NCI-H510A treated with DMSO at 0.1 percent for 48 hours (cell line): ENCODE measurements at places on chromosomes 7 and 10.

GRCh38 chr10:115129752-115130151 is 36.6 kb downstream of the ATRNL1 start:
- DNase-seq: peak; percentile 81

DNA sequence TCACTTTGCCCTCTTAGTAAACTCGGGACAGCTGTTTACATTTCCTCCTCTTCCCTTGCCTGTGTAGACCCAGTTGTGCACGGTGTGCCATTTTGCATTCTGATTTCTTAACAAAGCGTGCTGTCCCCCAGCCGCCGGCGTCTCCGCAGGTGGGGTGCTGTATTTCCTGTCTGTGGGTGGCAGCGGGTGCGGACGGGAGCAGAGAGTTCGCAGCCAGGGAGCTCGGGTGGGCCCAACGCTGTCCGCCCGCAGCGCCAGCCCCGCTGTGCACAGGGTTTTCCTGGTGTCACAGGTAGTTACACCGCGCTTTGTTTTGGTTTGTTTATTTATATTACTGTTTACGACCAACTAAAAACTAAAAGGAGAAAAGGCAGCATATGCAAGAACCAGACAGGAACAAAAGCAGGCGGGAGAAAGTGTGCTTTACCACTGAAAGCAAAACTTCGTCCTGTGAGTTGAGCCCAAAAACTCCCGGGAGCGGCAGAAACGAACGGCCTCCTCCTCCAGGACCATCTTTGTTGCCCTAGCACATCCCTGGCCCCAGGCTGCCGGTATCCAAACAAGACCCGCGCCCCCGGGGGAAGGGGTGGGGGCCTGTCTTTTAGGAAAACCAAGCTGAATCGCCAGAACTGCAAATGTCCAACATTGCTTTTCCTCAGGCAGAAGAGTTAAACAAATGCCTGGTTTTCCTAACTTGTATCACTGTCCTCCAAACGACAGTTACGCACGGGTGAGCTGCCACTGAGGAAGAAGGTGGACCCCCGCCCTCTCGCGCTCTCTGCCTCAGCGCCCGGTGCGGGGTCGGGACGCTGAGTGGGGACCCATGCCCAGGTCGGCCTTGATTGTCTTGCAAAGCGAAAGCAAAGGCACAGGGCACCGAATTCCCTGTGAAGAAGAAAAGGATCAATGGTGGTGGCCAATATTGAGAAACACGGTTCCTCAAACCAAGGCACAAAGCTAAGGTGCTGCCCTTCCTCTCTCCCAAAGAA is 45.9 kb upstream of the DRGX start:
- no peak for DNase-seq

DNA sequence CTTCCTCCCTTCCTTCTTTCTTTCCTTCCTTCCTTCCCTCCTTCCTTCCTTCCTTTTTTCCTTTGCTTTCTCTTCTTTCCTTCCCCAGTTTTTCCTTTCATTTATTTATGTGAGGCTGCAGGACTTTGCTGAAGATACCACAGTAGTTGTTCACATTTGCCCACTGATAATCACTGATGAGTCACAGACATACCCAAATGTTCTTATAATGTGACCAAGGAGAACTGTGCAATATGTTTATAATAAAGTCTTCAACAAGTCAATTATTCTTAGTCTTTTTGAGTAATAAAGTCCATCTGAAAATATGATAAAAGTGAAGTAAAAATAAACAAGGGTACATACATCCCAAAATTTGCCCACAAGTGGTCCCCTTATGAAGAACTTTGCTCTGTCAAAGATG is 159.7 kb downstream of the GNAI1 start:
- DNase-seq: no peak

GRCh38 chr10:124032971-124033886 is 60.2 kb downstream of the CHST15 start:
- DNase-seq: no peak

DNA sequence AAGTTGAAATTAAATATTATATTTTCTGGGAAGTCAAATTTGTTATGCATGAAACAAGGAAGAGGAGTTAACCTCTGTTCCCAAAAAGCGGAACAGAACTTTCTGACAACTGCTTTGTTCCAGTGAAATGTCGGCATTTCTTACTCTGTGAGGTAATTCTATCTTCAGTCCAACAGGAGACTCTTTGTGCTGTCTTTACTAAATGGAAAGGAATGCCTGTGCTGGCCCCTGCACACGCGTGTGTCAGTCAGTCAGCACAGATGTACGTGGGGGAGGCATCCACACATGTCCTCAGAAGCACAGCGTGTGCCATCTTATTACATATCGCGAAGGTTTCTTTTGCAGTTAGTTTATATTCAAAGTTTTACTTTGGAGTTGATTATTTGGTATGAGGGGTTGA is 37.5 kb downstream of the NET1 start:
- DNase-seq: no peak

DNA sequence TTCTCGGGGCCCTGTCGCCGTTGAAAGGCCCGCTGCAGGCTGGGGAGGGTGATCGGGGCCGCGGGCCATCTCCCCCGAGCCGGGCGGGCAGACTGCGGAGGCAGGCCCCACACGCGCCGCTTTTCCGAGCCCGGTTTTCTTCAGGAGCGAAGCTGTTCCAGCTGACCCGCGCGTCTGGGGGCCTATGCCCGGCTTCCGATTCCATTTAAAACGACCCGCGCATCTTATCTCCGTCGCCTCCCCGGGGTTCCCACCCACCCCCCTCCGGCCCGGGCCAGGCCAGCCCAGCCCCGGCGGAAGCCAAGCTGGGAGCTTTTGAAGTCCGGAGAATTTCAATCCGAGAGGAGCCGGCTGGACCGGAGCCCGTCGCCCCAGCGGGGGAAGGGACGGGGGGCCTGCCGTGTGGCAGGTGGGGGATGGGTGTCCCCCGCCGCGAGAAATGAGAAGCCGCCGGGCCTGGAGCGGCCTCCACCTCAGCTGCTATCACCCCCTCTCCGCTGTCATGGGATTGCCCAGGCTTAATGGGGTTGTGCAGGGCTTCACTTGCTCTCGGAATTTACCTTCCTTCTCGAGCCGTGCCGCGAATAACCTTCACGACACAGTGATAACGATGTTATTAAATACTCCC is 3.1 kb upstream of the EVX1 start:
- DNase-seq: no peak

GRCh38 chr7:49488573-49488972 is 284.9 kb upstream of the VWC2 start:
- DNase-seq: no peak

DNA sequence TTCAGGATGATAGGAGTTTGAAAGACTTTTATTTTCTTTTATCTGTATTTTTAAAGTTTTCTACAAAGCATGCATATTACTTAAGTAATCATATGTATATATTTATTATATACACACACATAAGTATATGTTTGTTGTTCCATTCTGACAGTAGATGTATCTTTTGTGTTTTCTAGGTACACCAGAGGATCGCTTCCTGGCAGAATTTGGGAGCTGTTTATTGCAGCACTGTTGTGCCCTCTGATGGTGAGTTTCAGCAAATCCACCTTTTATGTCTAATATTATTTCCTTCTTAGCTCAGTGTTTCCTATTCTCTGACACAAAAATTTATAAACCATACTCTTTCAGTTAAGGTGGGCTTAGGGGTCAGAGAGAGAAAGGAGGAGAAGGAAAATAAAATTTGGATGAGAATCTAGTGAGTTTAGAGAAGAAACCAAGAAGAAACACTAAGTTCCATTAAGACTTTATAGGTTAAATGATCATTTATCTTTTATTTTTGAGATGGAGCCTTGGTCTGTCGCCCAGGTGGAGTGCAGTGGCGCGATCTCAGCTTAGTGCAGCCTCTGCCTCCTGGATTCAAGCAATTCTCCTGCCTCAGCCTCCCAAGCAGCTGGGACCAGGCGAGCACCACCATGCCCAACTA is 59.2 kb upstream of the OIT3 start:
- DNase-seq: peak; percentile 58

GRCh38 chr10:80988755-80989154 is 451.1 kb downstream of the SH2D4B start:
- DNase-seq: peak; percentile 21

GRCh38 chr10:62580396-62580795 is 206.2 kb downstream of the ZNF365 start:
- DNase-seq: no peak

GRCh38 chr10:63161592-63161991 is 28.5 kb downstream of the NRBF2 start:
- no peak for DNase-seq

DNA sequence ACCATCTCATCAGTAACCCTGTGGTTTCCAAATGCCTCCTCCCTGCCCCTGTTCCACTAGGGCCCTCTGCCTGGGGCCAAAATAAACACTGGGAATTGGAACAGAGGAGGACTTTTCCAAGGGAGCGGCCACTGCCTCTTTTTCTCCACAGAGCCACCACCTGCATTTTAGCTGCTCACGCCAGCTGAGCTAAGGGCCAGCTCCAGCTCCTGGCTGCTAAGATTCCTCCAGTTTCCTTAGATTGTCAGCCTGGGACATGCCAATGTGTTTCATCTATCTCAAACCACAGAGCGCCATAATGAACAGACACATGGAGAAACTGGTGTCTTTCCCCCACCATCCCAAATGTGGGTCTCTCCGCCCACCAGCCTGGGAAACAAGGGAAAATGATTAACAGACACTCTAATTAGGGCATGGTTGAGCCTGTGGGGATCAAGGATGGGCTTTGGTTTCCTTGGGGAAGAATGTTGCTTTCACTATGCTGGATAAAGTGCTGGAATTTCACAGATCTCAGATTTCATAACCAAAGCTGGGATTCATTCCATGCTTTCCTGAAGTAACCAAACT is 52.2 kb downstream of the ASB13 start:
- no peak for DNase-seq

GRCh38 chr10:75720157-75720556 is 288.7 kb downstream of the LRMDA start:
- no peak for DNase-seq

- DNase-seq: peak; percentile 20
Observed at GRCh38 chr7:93178213-93178612, 30.0 kb upstream of the SAMD9L start.

DNA sequence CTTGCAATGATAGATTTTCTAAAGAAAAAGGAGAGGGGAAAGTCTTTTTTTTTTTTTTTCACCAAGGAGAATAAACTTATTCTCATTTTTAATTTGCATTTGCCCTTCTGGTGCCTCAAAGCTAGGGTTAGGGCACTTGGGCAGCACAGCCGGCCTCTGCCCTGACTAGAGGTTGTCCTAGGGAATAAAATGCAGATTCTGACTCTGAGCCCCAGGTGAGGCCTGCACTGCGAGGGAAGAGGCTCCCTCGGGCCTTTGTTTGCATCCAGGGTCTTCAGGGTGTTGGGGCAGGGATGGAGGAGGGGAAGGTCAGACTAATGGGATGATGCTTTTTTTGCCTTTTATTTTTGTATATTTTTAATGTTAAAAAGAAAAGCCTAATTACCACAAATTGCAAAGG is 7.8 kb downstream of the MYL7 start:
- no peak for DNase-seq

GRCh38 chr7:79723833-79724618 is 270.6 kb upstream of the MAGI2 start:
- DNase-seq: no peak

DNA sequence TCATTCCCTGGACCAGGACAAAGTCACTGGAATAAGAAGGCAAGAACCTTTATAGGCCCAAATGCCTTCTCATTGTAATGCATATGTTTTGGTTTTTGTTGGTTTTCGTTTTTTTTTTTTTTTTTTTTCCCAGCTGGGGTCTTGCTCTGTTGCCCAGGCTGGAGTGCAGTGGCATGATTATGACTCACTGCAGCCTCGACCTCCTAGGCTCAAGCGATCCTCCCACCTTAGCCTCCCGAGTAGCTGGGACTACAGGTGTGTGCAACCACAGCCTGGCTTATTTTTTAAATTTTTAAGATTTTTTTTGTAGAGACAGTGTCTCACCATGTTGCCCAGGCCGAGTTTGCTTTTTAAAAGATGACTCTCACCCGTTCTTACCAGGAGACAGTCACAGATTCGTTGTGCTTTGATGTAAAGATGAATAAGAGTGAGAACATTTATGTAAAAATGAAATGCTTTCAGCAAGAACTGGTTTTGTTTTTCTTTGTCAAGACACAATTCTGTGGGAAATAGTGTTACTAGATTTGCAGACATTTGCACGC is 7.6 kb downstream of the IQCE start:
- DNase-seq: no peak

DNA sequence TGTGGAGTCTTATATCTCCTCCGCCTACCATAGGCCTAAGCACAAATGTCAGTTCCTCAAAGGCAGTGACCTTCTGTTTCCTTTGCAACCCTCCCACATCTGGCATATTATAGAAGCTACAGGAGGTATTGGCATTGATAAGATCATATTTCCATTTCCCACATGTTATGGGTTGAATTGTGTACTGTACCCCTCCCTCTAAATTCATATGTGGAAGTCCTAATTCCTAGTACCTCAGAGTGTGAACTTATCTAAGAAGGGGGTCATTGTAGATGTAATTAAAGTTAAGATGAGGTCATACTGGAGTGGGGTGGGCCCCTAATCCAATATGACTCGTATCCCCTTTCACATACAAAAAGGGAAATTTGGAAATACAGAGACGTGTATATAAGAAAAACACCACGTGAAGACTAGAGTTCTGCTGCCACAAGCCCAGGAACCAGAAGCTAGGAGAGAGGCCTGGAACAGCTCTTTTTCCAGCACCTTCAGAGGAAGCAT is 6.1 kb upstream of the LAMB4 start:
- DNase-seq: no peak

GRCh38 chr7:87216701-87217508 is 2.6 kb downstream of the TMEM243 start:
- DNase-seq: no peak

- no peak for DNase-seq
Observed at GRCh38 chr10:97065128-97065527, 120.6 kb downstream of the SLIT1 start.

GRCh38 chr10:60560451-60560850 is 170.8 kb upstream of the ANK3 start:
- no peak for DNase-seq

DNA sequence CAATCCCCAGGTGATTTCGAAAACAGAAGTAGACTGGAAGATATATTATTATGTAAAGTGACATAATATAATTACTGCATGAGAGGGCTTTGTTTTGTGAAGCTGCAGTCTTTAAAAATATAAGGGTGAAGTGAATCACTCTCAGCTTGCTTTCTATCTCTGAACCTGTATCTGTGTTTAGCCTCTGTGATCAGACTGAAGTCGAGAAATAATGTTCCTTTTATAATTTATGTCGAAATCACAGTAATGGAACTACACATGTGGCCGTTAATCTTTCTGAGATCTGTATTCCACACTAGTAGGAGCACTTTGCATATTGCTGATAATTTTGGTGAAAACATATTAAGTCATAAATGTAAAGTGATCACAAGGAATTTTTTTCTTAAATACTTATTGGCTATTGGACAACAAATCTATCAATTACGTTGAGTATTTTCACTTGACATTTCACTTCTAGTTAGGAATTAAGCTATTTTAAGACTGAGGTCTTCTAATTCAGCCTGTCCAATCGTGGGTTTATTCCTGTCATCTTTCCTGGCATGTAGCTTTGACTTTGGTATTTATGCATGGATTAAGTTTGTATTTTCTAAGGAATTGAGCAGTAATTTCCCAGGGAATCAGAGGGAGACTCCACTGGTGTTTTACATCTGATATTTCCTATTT is 268.2 kb upstream of the POT1 start:
- no peak for DNase-seq
